Activated T-helper 1 cell treated with anti-CD3 and anti-CD28 coated beads, Interleukin-12 subunit alpha, Interleukin-12 subunit beta, Interleukin-2, Interleukin-4 antibody, amounts not matched to agents 30 ng/mL and 10 ng/mL and 1 ng/mL, durations not matched to agents 14 hours and 24 hours and 36 hours (primary cell): ENCODE measurements at places on chromosomes 16 and 17. TPM values are rescaled to one million over a fixed set of nuclear protein-coding genes. Genes with fewer than 3 reads are reported as not detected.

DNA sequence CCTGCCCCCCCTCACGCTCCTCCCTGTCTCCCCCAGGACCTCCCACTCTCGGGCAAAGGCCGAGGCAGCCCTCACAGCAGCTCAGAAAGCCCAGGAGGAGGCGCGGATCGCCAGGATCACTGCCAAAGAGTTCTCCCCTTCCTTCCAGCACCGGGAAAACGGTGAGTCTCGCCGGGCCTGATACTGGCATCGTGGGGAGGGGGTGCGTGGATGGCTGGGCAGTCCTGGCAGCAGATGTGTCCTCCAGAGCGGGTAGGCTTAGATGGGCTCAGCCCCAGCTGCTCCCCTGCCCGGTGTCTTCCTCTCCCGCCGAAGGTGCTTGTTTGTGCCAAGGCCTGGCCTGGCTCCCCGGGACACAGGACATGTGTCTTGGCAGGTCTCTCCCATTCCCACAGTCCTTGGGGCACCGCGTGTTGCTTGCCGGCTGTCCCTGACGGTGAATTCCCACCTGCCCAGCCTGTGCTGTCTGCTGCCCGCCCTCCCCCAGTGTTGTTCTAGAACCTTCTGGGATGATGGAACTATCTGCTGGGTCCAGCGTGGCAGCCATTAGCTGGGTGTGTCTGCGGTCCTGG is 81.6 kb downstream of the KLHDC4 start:
- no peak for DNase-seq

GRCh38 chr17:38464723-38465390 is 36.6 kb downstream of the ARHGAP23 start:
- no peak for DNase-seq

DNA sequence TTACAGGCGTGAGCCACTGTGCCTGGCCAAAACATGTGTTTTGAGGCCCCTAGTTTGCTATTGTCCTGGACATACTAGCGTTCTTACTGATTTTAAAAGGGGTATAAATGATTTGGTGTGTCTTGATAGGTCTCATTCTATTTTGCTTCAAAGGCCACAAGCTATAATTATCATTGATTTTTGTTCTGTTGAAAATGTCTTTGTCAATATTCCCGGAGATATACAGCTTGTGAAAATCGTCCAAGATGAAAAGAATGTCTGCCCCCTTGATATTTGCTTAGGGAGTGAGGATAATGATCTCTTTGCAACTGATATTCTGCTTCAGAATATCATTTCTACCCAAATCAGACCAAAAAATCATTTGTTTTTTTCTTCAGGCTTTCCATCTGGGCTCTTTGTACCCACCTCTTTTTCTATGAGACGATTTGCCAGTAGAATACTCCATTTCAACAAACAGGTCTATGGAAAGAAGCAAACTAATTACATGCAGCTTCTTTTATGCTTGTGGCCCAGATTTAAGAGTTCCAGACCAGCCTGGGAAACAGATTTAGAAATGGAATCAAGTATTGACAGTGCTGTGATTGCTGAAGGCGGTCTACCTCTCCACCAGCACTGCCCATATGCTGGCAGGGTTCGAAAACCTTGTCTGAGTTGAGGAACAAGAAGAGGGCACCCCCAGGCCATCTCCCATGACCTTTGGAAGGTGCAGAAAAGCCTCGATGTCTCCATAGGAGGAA is 14.1 kb upstream of the ST6GALNAC1 start:
- no peak for DNase-seq

DNA sequence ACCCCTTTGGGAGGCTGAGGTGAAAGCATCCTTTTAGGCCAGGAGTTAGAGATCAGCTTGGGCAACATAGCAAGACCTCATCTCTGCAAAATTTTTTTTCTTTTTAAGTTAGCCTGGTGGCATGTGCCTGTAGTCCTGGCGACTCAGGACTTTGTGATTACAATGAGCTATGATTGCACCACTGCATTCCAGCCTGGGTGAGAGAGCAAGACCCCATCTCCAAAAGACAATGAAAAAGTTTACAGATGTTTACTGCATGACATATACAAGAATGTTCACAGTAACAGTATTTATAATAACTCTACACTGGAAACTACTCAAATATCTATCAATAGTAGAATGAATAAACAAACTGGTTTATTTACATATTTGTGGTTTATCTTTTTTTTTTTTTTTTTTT is 33.1 kb upstream of the CCL22 start:
- no peak for DNase-seq

DNA sequence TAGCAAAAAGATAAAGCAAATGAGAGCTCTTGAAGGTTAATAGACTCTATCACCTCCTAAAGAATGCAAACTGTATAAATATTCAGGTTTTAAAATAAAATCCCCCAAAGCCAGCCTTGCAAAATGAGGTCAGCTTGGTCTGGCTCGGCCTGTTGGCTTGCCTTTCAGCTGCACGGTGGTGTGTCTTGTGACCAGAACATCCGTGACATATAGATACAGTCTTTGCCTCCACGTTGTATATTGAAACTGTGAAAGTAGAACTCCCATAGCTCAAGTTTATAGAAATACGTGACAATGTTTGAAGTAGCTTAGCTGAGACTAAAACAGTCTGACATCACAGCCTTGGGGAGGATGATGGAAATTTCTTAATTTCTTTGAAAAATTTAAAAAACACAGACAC is 236.6 kb upstream of the MYOCD start:
- no peak for DNase-seq

GRCh38 chr16:17461951-17462729 is 8.6 kb downstream of the XYLT1 start:
- no peak for DNase-seq

DNA sequence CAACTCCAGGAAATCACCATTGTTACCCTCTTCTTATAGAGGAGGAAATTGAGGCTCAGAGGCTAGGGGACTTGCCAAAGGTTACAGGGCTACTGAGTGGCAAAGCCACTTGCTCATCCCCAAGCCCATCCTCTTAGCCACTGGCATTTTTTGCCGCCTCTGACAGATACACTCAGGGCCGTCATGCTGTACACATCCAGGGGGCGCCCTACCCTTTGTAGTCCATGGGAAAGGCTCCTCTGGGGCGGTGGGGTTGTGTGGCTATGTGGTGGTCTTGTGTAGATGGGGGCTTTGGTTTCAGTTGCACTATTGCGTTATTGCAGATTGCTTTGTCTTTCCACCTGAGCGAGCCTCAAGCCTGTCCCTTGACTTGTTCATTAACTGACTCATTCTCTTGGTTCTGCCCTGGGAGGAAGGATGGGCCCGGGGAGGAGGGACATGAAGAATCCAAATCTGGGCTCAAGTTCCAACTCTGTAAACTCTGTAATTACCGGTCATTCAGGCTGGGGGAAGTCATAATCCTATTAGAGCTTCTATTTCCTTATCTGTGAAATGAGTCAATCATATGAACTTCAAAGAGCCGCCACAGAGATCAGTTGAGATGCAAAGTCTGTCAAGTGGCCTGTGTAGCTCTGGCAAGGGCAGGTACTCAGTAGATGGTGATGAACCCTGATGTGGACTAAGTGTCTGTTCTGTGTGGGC is 2.8 kb downstream of the NOS2 start:
- DNase-seq, result no peak

GRCh38 chr16:85781695-85782370 is 17.5 kb downstream of the EMC8 start:
- DNase-seq, result no peak

DNA sequence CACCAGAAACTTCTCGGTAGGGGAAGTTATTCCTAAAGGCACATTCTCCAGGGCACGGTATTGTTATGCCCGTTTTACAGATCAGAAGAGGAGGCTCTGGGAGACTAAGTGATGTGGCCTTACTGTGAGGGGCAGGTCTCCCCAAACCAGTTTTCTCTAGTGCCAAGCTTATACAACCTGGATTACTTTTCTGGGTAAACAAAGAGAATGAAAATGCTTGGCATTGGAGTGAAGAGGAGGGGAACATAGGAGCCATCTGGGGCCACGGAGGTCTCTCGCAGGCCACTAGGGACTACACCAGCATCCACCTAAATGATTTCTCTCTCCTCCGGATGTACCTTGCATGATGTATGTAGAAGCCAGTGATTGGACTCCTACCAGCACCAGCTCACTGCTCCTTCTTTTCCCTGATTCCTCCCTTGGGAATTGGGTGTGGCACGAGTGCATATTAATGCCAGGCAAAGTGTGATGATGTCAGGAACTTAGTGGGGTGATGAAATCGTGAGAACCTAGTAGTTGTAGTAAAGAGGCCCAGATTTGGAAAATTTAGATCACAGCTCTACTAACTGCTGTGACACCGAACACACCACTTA is 674 bp downstream of the TOM1L1 start:
- DNase-seq, result no peak

DNA sequence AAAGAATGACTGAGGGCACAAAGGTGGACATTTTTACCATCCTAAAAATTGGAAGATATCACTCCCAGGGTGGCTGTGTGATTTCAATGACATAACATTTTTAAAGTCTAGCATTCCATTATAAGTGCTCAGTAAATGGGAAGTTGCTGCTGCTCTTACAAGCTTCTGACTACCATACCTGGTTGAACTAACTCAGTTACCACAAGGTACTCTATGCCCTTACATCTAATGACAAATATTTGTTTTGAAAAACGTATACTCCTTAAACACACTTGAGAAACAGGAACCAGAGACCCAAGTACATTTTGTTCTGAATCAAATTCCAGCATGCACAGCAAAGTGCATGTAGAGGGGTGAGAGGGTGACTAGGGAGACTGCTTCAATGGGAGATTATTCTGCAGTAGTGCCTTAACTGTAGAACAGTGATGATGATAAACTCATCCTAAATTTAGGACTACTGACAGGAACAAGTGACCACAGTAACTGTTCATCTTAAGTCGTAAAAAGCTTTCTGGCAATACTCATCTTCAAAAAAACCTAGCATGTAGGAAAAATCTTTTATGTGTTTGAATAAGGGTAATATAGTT is 83.5 kb downstream of the KANSL1 start:
- no peak for DNase-seq

DNA sequence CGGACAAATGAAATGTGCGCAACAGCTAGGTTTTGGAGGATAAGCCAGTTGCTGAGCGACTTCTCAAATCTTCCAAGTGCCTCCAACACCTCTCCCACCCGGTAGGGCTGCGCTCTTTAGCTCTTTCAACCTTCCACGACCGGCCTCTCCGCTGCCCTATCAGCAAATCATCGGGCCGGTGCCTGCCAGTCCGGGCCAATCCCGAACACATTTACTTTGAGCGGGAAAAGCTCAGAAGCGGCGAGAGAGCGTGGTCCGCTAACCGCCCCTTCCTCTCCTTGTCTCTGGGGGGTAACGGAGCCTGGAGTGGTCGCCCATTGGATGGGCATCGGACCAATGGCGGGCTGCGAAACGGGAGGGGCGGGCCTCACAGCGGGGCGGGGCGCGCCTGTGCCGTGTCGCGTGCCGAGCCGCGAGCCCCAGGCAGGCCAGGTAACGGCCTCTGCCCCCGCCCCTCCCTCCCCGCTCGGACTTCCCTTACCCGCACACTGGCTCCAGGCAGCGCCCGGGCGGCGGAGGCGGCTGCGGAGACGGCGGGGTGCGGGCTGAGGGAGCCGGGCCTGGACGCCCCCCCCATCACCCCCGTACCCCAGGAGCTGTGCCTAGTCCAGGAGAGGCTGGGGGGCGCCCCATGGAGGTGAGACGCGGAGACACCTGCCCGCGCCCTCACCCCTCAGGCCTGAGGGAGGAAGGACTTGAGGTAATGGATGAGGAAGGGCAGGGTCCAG is at the start of gene MEIOC:
MEIOC (plus strand) TSS at position 486 of the 728 bp plus-strand sequence; CDS start at position 632, 146 bp downstream.
- no peak for DNase-seq

DNA sequence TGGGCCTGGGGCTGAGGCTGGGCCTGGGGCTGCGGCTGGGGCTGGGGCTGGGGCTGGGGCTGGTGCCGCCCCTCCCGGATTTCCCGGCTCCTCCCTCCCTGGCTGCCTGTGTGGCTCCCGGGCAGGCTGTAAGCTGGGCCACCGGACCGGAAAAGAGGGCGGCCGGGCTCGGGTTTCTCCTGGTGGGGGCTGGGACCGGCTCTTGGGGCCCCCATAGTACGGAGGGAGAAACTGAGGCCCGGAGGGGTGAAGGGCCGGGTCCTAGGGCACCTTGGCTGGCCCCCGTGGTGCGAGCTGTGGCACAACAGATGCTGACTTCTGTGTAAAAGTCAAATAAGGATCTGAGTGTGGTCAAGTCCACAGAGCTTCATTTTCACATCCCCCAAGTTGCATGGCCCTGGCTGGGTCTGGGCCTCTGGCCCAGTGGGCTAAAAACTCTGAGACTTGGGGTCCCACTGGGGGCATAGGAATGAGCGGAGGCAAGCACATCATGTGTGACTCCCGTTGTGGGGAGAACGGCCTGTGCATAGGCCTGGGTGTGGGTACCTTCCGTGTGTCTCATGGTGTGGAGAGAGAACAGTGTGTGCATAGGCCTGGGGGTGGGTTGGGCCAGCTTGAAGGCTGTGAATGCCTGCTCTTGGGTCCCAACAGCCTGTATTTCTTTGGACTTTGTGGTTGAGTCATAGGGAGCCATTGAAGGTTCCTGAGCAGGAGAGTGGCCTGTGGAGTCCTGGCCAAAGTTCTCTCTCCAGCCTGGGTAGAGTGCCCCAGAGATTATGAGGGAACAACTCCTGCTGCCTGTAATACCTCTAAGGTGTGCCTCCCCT is 123.9 kb upstream of the CIBAR2 start:
- DNase-seq, result no peak

- DNase-seq, result no peak
Measured at GRCh38 chr16:50537533-50538290, 10.5 kb upstream of the NKD1 start.

DNA sequence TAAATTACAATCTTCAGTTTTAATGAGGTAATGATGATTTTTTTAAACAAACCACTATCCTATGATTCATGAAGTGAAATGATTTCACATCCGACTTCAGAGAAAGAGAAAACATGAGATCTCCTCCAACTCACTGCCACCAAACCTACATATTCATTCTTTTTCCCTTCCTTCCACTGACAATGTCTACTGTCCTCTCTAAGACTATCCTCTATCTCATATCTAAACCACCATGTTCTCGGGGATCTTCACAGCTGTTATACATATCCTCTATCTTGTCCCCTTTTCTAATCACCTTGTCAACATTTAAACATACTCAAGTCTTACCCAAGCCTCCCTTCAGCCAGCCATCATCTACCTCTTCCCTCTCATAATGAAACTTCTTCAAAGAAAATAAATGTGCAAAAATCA is 53.5 kb downstream of the SMURF2 start:
- DNase-seq, result no peak

- DNase-seq, result no peak
Measured at GRCh38 chr16:89155851-89156739, 15.5 kb upstream of the CDH15 start.

DNA sequence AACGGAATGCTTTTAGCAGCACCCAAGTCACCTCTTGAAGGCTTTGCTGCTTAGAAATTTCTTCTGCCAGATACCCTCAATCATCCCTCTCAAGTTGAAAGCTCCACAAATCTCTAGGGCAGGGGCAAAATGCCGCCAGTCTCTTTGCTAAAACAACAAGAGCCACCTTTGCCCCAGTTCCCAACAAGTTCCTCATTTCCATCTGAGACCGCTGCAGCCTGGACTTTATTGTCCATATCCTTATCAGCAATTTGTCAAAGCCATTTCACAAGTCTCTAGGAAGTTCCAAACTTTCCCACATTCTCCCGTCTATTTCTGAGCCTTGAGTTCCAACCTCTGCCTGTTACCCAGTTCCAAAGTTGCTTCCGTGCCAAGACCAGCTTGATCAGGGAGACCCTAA is 27.4 kb downstream of the TMC6 start:
- no peak for DNase-seq

- no peak for DNase-seq
Measured at GRCh38 chr16:12739738-12740137, 63.9 kb downstream of the CPPED1 start.

IL17C gene
- not detected in 2 replicates for total RNA-seq

CDK3 gene
- total RNA-seq, result 4.9 and 5.3 TPM in 2 replicates

CACNG3 gene
- total RNA-seq, result not detected in 2 replicates

EVI2A gene
- 46.3 and 47.9 TPM in 2 replicates for total RNA-seq

SDR42E1 gene
- 5.7 and 5.9 TPM in 2 replicates for total RNA-seq

TBC1D28 gene
- total RNA-seq, result 0.08 TPM in 1 of 2 replicates, not detected in the other
